ENCODE measurements at places on chromosomes 2 and 18.

- no peak for DNase-seq
Measured at GRCh38 chr2:230765611-230766300, 53.1 kb downstream of the CAB39 start.

- no peak for DNase-seq
Measured at GRCh38 chr2:72080286-72081145, 67.1 kb downstream of the CYP26B1 start.

DNA sequence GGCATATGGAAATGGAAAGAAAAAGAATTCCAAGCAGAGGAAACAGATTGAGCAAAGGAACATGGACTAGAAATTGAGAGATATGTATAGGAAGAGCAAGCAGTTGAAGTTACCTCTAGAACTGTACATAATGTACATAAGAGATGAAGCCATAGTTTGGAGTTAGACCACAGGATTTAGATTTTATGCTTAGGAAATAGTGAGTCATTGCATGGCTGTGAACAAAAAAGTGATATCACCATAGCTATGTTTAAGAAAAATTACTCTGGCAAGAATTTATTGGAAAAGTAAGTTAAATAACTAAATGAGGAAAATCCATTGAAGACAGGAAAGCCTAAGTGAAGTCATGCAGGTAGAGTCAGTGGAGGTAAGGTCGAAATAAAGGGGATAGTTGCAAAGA, 99.4 kb upstream of the GALNT5 start:
- no peak for DNase-seq

GRCh38 chr2:100104718-100105677, 37.4 kb downstream of the AFF3 start:
- DNase-seq = no peak

DNA sequence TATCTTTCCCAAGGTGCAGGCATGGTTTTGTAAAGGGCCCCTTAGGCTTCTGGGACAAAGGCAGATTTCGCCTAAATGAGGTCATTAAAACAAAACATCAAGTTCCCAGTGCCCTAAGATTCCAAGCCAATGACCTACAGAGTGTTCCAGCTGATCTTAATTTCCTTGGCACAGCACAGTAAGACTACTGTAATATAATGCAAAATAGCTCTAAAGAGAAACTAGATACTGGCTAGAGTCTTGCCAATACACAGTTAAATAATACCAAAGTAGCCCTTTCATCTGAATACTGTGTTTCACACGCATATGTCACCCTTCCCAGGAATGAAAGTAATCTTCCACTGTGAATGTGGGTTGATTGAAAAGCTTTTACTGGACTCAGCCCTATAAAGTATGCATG, 14.7 kb downstream of the GRB14 start:
- no peak for DNase-seq

DNA sequence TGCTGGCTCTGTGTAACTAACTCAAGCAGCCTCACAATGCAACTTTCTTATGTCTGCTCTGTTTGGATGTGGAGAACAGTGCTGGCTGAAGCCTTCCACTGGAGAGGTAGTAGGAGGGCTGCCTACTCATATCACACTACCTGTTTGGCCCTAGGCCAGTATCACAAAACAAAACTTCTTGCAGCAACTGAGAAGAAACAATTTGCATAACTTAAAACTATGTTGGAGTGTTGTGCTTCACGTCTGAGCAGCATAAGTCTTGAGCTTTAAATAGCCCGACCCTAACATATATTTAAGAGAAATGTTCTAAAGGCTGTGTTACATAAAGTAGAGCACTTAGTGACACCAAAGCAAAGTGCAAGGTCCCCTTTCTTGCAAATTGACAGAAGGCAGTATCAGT, 204.9 kb upstream of the ACVR2A start:
- no peak for DNase-seq

All from stimulated activated naive B cell treated with anti-CD40 and anti-IgM and Interleukin-4, amounts not matched to agents 10 μg/mL and 1 μg/mL and 100 μg/mL, for 72 hours (primary cell).